Activated CD8-positive, alpha-beta T cell treated with anti-CD3 and anti-CD28 coated beads for 36 hours (primary cell): ENCODE measurements at places on chromosomes 12 and 14. TPM values are rescaled to one million over a fixed set of nuclear protein-coding genes. Genes with fewer than 3 reads are reported as not detected.

Gene ADCY6
- total RNA-seq = not detected

Gene IGF1
- 1.2 TPM for total RNA-seq

Gene RIN3
- total RNA-seq = 61.3 TPM

Gene EFS
- not detected for total RNA-seq

Gene GLRX5
- 47.3 TPM for total RNA-seq

DNA sequence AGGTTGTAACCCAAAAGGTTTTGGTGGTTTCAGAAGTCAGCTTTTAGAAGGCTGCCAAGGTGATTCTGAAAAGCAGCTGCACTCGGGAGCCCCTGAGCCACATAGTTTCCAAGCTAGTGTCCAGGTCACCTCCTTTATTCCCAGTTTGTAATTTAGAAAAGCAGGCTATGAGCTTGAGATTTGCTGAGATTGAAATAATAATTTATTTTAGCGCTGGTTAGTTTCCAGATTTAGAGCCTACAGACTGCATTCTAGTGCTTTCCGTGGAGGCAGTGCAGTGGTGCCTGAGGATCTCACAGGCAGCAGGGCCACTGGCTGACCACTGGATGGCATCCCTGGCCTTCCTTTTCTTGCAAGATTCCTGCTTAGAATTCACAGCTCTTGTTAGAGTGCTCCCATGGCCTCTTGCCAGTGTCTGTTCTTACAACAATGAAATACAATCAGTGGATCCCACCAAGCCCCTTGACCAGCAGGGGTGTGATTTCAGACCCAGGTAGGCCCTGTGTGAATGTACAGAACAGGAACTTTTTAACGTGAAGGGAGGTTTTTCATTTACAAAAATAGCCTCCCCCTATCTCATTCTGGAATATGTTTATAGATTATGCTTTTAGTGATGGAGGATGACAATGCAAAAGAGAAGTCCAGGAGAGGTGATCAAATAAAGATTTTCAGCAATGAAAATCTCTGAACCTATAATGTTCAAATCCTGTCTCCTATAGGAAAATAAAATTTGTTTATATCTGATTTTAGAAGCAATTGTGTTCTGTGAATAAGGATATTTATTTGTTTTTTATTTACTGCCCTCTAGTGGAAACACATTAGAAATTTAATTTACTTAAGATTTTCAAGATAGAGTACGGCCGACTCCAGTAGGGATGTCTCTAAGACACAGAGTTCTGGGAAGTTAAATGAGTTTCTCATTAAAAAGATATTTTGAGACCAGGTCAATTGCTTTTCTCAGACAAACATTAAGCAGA, 362.1 kb upstream of the STXBP6 start:
- peaks cover 1% of the 10 kb centered on the region for H3K27me3 ChIP-seq
- H3K4me1 ChIP-seq = no peaks in the 10 kb centered on the region
- no peak overlapping the region for H3K4me3 ChIP-seq
- no peak overlapping the region for H3K27ac ChIP-seq

DNA sequence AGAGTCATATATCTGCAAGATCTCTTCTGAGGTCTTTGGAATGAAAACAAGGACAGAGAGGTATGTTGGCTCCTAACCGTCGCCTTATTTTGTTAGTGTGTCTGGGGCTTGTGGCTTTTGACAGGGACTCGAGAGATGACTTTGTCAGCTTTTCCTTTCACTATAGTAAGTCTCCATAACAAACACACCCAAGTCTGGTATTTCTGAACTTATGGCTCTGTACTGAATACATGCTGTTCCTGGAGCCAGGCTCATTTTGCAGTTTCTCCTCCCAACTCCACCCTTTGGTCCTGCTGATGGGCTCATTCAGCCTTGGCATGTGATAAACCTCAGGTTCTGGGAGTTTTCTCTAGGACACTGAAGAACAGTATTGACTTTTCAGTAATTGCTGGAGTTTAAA, 27.7 kb upstream of the TMED10 start:
- H3K4me1 ChIP-seq = peaks cover 20% of the 10 kb centered on the region
- H3K27ac ChIP-seq = no peak overlapping the region
- H3K36me3 ChIP-seq = no peaks in the 10 kb centered on the region
- no peak for DNase-seq

GRCh38 chr12:8860165-8860961, 37.9 kb downstream of the A2ML1 start:
- no peaks in the 10 kb centered on the region for H3K36me3 ChIP-seq
- peak; percentile 50 for DNase-seq
- H3K4me1 ChIP-seq = no peaks in the 10 kb centered on the region
- H3K27me3 ChIP-seq = no peaks in the 10 kb centered on the region
- H3K27ac ChIP-seq = no peak overlapping the region

DNA sequence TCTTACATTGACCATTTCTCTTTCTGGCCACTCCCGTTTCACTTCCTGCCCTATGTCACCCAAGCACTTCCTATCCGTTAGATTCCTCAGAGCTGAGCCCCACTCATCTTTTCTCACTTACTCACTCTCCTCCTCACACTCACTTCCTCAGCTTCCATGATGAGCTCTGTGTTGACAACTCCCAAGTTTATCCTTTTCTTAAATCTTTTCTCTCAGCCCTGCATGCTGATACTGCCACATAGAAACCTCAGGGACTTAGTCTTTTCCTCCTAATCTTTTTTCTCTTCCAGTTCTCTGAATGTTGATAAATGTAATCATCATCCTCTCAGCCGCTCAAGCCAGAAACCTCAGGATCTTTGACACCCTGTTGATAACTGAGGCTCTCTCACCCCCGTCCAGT, 99.6 kb downstream of the ANO6 start:
- H3K4me3 ChIP-seq = no peak overlapping the region
- H3K4me1 ChIP-seq = peaks cover 3% of the 10 kb centered on the region
- no peaks in the 10 kb centered on the region for H3K27me3 ChIP-seq
- peaks cover 22% of the 10 kb centered on the region for H3K36me3 ChIP-seq
- H3K27ac ChIP-seq = no peak overlapping the region
- no peak for DNase-seq

- peaks cover 28% of the 10 kb centered on the region for H3K36me3 ChIP-seq
- H3K27ac ChIP-seq = peak overlapping the region; percentile 91
- H3K27me3 ChIP-seq = no peaks in the 10 kb centered on the region
- peak overlapping the region; percentile 81 for H3K4me3 ChIP-seq
Observed at GRCh38 chr12:109092497-109093021, 713 bp downstream of the ALKBH2 start.

- peaks cover 3% of the 10 kb centered on the region for H3K4me1 ChIP-seq
- H3K27me3 ChIP-seq = no peaks in the 10 kb centered on the region
- no peak overlapping the region for H3K27ac ChIP-seq
- H3K36me3 ChIP-seq = peaks cover 50% of the 10 kb centered on the region
- no peak for DNase-seq
Observed at GRCh38 chr14:95431199-95432143, 85.0 kb downstream of the SYNE3 start.

- no peaks in the 10 kb centered on the region for H3K36me3 ChIP-seq
- H3K27me3 ChIP-seq = peaks cover 2% of the 10 kb centered on the region
- H3K4me3 ChIP-seq = no peak overlapping the region
- H3K4me1 ChIP-seq = no peaks in the 10 kb centered on the region
Observed at GRCh38 chr14:94374749-94375260, 13.6 kb downstream of the SERPINA1 start.

GRCh38 chr12:13005649-13006048, 5.6 kb upstream of the HEBP1 start:
- no peak overlapping the region for H3K27ac ChIP-seq
- no peak for DNase-seq
- H3K36me3 ChIP-seq = no peaks in the 10 kb centered on the region

- H3K27ac ChIP-seq = no peak overlapping the region
- H3K4me1 ChIP-seq = no peaks in the 10 kb centered on the region
- no peaks in the 10 kb centered on the region for H3K27me3 ChIP-seq
- no peaks in the 10 kb centered on the region for H3K36me3 ChIP-seq
- DNase-seq = no peak
Observed at GRCh38 chr14:85075694-85076476, 454.1 kb upstream of the FLRT2 start.

GRCh38 chr12:45303945-45304344, 88.0 kb downstream of the ANO6 start:
- no peak overlapping the region for H3K4me3 ChIP-seq
- DNase-seq = no peak
- no peaks in the 10 kb centered on the region for H3K27me3 ChIP-seq
- no peak overlapping the region for H3K27ac ChIP-seq

DNA sequence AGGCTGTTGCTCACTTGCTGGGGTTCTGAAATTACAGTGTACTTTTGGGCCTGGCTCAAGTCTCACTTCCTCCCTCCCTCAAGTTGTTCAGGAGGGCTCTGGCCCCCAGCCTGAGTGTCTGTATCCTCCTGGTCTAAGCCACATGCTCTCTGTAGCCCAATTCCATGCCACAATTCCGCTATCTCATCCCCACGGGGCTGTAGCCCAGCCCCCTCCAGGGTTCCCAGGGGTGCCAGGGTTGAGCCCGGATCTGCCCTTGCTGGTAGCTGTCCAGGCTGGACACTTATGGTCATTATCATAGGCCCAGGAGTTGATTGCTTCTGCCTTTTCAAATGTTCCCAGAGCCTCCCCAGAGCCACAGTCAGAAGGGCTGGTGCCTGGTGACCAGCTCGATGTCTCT, 65.3 kb downstream of the PRIMA1 start:
- no peak for DNase-seq
- no peak overlapping the region for H3K27ac ChIP-seq
- no peaks in the 10 kb centered on the region for H3K27me3 ChIP-seq
- H3K4me3 ChIP-seq = no peak overlapping the region
- no peaks in the 10 kb centered on the region for H3K4me1 ChIP-seq
- no peaks in the 10 kb centered on the region for H3K36me3 ChIP-seq

- no peak overlapping the region for H3K4me3 ChIP-seq
- H3K4me1 ChIP-seq = no peaks in the 10 kb centered on the region
- H3K36me3 ChIP-seq = no peaks in the 10 kb centered on the region
- peaks cover 1% of the 10 kb centered on the region for H3K27me3 ChIP-seq
Observed at GRCh38 chr14:54200726-54201125, 196.1 kb upstream of the CDKN3 start.

DNA sequence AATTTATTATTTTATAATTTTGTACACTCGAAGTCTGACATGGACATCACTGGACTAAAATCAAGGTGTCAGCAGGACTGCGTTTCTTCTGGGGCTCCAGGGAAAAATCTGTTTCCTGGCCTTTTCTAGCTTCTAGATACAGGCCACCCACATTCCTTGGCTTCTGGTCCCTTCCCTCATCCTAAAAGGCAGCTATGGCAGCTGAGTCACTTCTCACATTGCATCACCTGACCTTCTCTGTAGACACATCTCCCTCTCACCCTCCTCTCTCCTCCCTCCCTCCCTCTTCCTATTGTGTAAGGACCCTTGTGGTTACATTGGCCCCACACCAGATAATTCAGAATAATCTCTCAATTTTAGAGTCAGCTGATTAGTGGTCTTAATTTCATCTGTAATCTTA, 92.4 kb downstream of the RPS6KA5 start:
- H3K36me3 ChIP-seq = peaks cover 29% of the 10 kb centered on the region
- no peak overlapping the region for H3K4me3 ChIP-seq
- H3K4me1 ChIP-seq = peaks cover 49% of the 10 kb centered on the region
- H3K27ac ChIP-seq = peak overlapping the region; percentile 30
- no peaks in the 10 kb centered on the region for H3K27me3 ChIP-seq
